Pancreas (tissue), 10 donors: ENCODE measurements at places on chromosomes 4 and X.

DNA sequence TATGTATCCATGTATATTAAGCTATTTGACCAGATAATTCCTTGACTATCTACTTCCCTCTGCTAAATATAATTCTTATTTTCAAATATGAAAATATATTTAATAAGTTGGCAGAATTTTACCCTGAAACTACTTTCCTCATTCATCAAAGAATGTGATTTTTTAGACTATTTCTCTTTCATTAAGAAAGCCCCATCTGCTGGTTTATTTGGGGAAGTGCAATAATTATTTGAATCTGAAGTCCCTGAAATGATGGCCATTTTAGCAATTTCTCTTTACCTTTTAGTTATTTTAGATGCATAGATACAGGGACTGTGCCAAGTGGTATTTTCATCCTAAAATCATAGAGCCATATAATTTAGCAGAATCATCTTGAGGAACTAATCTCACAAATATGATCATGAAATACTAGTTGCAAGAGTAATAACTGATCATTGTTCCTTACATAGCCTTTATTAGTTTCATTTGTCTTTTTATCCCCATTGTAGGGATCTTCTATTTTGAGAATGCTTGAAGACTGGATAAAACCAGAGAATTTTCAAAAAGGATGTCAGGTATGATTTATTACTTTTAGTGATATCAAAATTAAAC, 39.0 kb downstream of the ENPEP start:
- no peak for DNase-seq
- H3K36me3 ChIP-seq: no peaks in the 10 kb centered on the region
- H3K4me1 ChIP-seq: no peaks in the 10 kb centered on the region

GRCh38 chr4:101419336-101420135, 72.2 kb upstream of the PPP3CA start:
- H3K27ac ChIP-seq: peak overlapping the region; percentile 1
- no peaks in the 10 kb centered on the region for H3K27me3 ChIP-seq
- H3K4me3 ChIP-seq: no peak overlapping the region
- no peaks in the 10 kb centered on the region for H3K4me1 ChIP-seq
- DNase-seq: peak; percentile 15

GRCh38 chr4:95290702-95291101, 258.1 kb downstream of the UNC5C start:
- H3K36me3 ChIP-seq: no peaks in the 10 kb centered on the region
- no peaks in the 10 kb centered on the region for H3K27me3 ChIP-seq
- no peak overlapping the region for H3K4me3 ChIP-seq
- peaks cover 3% of the 10 kb centered on the region for H3K4me1 ChIP-seq

DNA sequence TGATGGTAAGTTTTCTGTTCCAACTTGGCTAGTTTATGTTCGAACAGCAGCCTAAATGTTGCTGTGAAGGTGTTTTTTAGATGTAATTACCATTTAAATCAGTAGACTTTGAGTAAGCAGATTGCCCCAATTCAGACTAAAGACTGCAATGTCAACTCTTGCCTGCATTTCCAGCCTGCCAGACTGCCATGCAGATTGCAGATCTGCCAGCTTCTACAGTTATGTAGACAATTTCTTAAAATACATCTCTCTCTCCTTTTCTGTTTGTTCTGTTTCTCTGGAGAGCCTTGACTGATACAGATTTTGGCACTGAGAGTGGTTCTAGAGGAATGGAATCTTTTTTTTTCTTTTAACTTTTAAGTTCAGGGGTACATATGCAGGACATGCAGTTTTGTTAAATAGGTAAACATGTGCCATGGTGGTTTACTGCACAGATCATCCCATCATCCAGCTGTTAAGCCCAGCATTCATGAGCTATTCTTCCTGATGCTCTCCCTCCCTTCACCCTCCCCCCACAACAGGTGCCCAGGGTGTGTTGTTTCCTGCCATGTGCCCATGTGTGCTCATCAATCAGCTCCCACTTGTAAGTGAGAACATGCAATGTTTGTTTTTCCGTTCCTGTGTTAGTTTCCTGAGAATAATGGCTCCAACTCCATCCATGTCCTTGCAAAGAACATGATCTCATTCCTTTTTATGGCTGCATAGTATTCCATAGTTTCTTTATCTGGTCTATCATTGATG, 227.8 kb downstream of the CPE start:
- no peak for DNase-seq
- no peaks in the 10 kb centered on the region for H3K4me1 ChIP-seq
- no peak overlapping the region for H3K27ac ChIP-seq
- no peak overlapping the region for H3K4me3 ChIP-seq

GRCh38 chr4:101348367-101348827, 1.1 kb upstream of the PPP3CA start:
- no peaks in the 10 kb centered on the region for H3K36me3 ChIP-seq
- H3K4me3 ChIP-seq: peak overlapping the region; percentile 77
- peak overlapping the region; percentile 95 for H3K27ac ChIP-seq
- peak; percentile 80 for DNase-seq
- H3K27me3 ChIP-seq: no peaks in the 10 kb centered on the region

GRCh38 chrX:20471483-20471882, 204.8 kb upstream of the RPS6KA3 start:
- H3K4me3 ChIP-seq: no peak overlapping the region
- H3K4me1 ChIP-seq: no peaks in the 10 kb centered on the region
- DNase-seq: no peak
- no peak overlapping the region for H3K27ac ChIP-seq

DNA sequence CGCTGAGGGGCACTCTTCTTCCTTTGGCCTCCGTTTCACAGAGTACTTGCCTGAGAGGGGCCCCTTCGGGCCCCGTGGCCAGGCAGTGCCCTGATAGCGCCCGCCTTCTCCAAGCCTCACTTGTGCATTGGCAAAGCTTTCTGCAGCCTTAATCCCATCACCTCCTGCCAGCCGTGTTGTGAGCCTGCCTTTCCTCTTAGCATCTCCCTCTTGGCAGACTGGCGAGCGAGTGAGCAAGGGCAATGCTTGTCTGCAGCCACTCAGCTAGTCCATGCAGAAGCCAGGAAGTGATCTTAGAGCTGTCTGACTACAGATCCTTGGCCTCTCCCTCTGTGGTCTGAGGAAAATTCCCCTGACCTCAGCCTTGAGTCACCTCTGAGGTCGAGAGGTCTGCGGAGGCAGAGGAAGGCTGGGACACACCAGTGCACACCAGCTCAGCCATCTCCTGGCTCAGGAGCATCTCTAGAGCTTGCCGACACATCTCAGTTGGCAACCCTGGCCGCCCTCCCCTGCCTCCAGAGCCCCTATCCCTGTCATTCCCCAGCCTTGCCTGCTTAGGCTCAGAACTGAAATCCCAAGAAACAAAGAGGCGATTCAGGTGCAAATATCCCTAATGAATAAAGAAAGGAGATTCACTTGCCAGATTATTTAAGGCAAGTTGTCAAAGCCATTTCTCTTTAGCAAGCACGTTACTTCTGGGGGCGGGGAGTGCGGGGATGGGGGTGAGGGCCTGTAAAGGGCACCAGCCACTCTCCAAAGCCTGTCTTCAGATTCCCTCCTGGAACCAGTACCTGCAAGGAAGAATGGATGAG, 143.5 kb upstream of the MAMLD1 start:
- no peak for DNase-seq
- no peaks in the 10 kb centered on the region for H3K27me3 ChIP-seq
- no peak overlapping the region for H3K4me3 ChIP-seq
- H3K27ac ChIP-seq: no peak overlapping the region
- no peaks in the 10 kb centered on the region for H3K4me1 ChIP-seq

GRCh38 chr4:146943691-146944375, 1.8 kb downstream of the TTC29 start:
- H3K36me3 ChIP-seq: no peaks in the 10 kb centered on the region
- no peak overlapping the region for H3K27ac ChIP-seq
- H3K27me3 ChIP-seq: no peaks in the 10 kb centered on the region

- H3K27ac ChIP-seq: no peak overlapping the region
- no peak overlapping the region for H3K4me3 ChIP-seq
- no peaks in the 10 kb centered on the region for H3K27me3 ChIP-seq
- H3K36me3 ChIP-seq: no peaks in the 10 kb centered on the region
Observed at GRCh38 chr4:90215286-90215685, 88.1 kb downstream of the CCSER1 start.

DNA sequence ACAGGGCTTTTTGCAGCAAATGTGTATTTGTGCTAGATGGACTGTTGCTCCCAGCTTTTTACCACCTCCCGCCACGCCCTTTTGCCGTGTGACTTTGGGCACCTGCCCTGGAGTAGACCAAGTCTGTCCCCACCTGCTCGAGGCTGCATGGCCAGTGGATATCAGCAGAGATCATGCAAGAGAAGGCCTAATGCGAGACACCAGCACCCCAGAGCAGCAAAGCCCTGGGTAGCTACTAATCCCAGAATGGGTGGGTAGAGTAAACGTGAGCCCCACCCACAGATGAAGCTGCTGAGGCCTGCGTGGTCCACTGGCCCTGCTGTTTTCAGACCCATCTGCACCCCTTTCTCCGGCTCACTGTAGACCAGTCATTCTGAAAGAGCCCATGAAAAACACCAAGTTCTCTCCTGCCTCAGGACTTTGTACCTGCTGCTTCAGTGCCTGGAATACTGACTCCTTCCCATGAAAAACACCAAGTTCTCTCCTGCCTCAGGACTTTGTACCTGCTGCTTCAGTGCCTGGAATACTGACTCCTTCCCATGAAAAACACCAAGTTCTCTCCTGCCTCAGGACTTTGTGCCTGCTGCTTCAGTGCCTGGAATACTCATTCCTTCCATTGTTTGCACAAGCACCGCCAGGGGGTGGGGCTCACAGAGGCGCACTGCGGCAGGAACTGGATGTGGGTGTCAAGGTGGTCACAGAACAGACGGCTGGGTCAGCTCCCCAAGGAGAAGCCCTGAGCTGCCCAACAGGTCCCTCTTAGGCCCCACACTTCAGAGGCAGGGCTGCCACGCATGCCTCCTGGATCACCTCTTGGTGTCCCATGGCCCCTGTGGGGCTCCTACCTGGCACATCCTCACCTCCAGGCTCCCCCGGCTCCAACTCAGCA, 5.1 kb upstream of the TNIP2 start:
- DNase-seq: peak; percentile 74
- H3K27ac ChIP-seq: peak overlapping the region; percentile 46
- H3K36me3 ChIP-seq: no peaks in the 10 kb centered on the region

DNA sequence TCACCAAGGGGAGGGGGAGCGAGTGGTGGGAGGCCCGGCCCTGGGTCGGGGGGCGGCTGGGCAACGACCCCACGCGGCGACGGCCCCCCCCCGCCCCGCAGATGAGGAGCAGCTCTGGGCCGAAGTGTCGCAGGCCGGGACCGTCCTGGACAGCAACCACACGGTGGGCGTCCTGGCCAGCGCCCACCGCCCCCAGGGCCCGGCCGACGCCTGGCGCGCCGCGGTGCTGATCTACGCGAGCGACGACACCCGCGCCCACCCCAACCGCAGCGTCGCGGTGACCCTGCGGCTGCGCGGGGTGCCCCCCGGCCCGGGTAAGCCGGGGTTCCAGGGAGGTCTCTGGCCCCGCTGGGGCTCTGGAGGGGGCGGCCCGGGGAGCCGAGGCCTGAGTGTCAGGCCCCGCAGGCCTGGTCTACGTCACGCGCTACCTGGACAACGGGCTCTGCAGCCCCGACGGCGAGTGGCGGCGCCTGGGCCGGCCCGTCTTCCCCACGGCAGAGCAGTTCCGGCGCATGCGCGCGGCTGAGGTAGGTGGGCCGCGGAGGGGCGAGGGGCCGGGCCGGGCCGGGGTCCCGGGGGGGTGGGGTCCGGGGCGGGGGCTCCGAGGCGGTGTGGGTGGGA, 8.7 kb upstream of the FGFRL1 start:
- H3K27ac ChIP-seq: no peak overlapping the region
- peaks cover 18% of the 10 kb centered on the region for H3K27me3 ChIP-seq
- no peaks in the 10 kb centered on the region for H3K36me3 ChIP-seq

- H3K27ac ChIP-seq: no peak overlapping the region
- H3K27me3 ChIP-seq: no peaks in the 10 kb centered on the region
- DNase-seq: no peak
- H3K4me1 ChIP-seq: no peaks in the 10 kb centered on the region
Observed at GRCh38 chrX:150408561-150408960, 45.4 kb downstream of the MAMLD1 start.

- no peak for DNase-seq
- no peaks in the 10 kb centered on the region for H3K4me1 ChIP-seq
- no peaks in the 10 kb centered on the region for H3K27me3 ChIP-seq
- H3K36me3 ChIP-seq: no peaks in the 10 kb centered on the region
- no peak overlapping the region for H3K27ac ChIP-seq
- no peak overlapping the region for H3K4me3 ChIP-seq
Observed at GRCh38 chrX:97740044-97740443, 856.3 kb downstream of the RPA4 start.
